ENCODE measurements at places on chromosomes 12 and 14.

- DNase-seq: peak; percentile 25
Measured at GRCh38 chr14:75614179-75614578, 35.8 kb downstream of the FLVCR2 start.

DNA sequence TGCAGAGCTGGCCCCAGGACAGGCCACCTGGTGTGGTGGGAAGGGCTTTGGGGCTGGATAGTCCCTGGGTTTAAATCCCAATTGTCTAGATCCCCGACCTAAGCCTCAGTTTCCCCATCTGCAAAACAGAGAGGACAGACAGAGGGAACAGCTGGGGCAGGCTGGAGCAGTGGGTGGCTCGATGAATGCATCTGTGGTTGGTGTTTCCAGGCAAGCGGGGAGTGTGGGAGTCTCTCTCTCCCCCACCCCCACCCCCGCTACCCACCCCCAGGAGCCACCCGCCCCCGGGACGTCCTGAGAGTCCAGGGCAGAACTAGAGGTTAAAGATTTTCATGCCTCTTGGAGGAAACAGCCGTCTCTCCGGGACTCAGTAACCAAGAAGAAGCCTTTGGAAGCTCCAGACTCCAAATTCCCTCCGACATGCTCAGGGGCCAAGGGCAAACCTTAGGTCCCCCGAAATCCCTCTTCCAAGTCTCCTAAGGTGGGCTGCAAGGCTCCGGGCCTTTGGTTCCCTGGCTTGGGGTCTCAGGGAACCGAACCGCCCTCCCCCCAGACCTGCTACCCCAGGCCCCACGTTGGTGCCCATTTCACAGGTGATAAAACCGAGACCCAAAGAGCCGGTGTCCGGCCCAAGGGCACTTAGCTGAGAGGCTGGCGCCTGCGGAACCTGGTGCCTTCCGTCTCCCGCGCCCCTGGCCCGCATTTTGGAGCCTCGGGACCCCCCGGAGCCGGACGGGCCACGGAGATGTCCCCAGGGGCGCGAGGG, 474 bp downstream of the TRPV4 start:
- DNase-seq: no peak

- no peak for DNase-seq
Measured at GRCh38 chr12:90036637-90037036, 328.0 kb upstream of the ATP2B1 start.

DNA sequence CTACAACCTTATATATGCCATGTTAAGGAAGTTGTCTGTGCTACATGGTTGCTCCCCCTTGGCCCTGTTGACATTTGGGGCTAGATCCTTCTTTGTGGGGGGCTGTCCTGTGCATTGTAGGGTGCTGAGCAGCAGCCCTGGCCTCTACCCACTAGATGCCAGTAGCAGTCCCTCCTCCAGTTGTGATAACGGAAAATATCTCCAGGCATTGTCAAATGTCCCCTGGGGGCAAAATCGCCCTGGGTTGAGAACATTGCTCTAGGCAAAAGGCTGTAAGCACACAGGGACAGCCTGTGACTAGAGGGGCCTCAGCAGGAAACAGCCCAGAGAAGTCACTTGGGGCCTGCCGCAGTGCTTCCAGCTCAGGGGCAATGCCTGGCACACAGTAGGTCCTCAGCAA, 1100.3 kb downstream of the BCL11B start:
- DNase-seq: no peak

DNA sequence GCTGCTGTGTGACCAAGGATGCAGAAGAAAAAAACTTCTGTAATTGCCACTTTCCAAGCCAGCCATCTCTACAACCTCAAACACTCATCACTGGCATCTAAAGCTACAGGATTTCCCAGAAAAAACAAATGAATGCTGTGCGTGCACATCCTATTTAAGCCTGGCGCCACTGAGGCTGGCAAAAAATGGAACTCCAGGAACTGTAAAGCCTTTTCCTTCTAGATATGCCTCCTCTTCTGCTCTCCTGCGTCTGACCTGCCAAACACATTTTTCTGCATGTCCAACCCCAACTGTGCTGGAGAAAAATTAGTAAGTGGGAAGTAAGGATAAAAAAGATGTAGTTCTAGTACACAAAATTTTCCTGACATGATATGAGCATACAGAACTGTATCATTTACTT, 184.9 kb downstream of the ITPR2 start:
- no peak for DNase-seq

DNA sequence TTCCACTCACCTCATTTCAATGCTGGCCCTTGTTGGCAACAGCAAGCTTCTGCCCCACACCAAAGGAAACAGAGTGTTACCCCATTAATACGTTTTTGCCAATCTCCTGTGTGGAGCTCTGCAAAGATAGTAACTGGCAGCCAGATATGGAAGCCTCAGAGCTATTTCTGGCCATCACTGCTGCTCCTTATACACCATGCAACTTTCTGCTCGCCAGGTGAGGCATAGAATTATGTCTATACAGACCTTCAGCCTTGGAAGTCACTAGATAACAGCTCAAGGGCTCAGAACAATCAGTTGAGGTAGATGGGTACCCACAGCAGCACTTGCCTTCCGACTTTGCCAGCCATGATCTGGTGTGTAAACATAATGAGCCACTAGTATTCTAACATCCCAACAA, 214.8 kb upstream of the ALG10B start:
- DNase-seq: no peak

DNA sequence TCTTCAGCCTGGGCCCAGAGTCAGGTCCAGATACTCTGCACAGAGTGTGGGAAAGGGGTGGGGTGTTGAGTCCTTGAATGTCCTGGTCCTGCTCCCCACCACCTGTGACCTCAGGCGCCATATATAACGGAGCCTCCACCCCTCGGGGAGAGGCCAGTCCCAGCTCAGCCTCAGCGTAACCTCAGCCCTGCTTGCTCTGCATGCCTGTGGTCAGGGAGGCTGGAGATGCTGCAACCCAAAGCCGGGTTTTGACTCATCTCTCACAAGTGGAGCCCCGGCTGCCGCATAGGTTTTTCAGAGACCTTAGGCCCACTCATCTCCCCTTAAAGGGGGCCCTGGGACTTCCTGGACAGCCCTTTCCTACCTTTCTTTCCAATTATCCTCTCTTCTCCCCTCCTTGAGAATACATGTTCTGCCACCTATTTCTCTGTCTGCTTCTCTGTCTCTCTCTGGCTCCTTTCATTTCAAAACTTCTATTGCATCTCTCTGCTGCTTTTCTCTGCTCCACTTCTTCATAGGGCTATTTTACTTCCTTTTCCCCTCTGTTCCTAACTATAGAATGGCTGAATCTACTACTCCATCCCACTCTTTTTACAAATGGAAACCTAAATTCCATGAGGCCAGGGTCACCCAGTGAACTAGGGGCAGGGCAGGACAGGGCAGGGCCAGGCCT, 1.2 kb downstream of the ITGB7 start:
- DNase-seq: no peak
